Activated gamma-delta T cell treated with Interleukin-2 at 50 U/mL for 16 hours (primary cell): ENCODE measurements at places on chromosomes 3 and 15.

- DNase-seq, result no peak
These were observed 1.3 kb downstream of the XIRP1 start for GRCh38 chr3:39191111-39191510.

- no peak for DNase-seq
These were observed 36.0 kb upstream of the ALDH1L1 start for GRCh38 chr3:126216416-126216815.

DNA sequence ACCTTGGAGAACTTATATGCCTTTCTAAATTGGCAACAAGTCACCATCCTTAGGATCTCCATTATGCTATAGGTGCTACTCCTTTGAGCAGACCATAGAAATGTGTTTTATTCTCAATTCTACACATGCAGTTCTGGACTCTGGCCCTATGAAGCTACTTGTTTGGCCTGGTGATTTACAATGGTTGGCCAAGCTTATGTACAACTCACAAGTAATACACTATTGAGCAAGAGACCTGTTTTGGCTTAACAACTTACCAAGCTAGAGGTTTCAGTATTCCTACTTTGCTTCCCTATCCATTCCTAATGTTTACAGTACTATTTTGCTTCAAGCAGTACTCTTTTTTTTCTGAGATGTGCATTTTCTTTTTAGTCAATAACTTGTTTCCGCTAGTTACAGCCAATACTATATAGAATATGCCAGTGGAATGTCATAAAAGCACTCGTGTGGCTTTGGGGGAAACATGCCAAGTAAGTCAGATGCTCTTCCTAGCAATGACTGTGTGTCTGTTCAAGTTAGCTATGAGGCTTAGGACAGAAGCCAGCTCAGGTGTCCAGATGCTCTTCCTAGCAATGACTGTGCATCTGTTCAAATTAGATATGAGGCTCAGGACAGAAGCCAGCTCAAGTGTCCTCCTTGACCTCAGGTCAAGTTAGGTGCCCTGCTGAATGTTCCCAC is 174.9 kb upstream of the SEMA6D start:
- DNase-seq, result no peak

DNA sequence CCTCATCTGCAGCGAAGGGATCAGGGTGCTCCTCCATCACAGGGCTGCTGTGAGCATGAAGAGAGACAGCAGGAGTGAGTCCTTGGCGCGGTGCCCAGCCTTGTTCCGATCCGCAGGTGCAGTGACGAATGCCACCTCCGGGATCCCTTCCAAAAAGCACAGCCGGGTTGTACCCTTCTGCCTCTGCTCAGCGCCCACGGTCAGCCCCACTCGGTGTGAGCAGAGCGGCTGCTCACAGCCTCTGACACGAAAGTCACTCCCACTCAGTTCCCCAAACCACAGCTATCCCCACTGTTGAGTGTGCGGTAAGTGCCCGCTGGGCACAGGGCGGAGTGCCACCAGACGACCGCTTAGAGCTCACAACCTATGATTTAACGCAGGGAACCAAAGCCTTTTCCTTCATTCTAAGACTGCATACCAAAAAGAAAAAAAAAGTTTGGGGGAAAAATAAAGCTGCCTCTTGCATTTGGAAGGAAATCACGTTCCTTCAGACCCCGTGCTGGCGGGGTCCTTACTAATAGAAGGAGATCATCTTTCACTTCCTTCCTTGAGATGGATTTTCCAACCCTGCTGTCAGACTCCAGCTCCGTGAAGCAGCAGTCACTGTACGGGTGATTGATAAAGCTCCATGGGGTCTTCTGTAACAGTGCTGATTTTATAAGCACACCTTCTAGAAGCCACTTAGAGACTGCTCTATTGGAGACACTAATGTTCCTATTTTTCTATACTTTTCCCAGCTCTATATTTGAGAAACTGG is 34.7 kb upstream of the TUBGCP5 start:
- DNase-seq, result no peak

GRCh38 chr3:168872826-168873225 is 777.1 kb upstream of the GOLIM4 start:
- no peak for DNase-seq

DNA sequence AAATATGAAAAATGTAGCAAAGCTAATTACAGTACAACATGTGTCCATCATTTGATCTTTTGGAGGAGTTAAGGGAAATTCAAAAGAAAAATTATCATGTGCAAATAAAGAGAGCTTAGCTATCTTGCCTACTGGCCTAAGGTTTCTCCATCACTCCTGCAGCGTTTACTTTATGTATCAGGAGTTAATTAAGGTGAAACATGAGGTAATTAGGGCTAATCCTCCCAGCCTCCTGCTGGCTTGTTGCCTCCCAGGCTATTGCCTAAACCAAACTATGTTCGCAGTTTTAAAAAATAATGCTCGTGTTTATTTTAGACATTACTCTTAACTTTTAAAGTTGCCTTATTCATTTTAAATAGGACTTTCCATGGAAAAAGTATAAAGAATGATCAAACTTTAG is 367.5 kb downstream of the ROBO2 start:
- no peak for DNase-seq

DNA sequence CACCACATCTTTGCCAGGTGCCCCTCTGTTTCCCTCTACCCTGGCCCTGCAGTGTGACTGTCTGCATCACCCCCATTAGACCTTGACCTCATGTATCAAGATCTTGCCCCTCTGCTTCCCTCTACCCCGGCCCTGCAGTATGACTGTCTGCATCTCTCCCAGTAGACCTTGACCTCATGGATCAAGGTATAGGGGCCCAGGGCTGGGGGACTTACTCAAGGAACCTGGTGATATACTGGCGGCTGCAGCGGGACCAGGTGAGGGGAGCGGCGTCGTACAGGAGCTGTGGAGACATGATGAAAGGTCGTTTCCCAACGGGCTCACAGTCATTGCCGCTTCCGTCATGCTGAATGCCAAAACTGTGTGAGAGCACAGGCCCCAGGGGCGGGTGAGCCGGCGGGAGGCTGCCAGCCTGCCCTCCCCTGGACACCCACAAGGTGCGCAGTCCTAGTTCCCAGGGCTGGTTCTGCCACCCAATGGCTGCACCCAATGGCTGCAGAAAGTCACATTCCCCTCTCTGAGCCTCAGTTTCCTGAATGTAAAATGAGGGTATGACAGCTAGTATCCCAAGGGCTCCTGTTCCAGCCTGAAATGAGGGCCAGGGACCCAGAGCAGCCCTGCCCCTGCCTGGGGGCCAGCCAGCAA is 23.1 kb downstream of the ADAMTS7 start:
- no peak for DNase-seq

- no peak for DNase-seq
These were observed 532 bp upstream of the ESYT3 start for GRCh38 chr3:138433892-138434275.

DNA sequence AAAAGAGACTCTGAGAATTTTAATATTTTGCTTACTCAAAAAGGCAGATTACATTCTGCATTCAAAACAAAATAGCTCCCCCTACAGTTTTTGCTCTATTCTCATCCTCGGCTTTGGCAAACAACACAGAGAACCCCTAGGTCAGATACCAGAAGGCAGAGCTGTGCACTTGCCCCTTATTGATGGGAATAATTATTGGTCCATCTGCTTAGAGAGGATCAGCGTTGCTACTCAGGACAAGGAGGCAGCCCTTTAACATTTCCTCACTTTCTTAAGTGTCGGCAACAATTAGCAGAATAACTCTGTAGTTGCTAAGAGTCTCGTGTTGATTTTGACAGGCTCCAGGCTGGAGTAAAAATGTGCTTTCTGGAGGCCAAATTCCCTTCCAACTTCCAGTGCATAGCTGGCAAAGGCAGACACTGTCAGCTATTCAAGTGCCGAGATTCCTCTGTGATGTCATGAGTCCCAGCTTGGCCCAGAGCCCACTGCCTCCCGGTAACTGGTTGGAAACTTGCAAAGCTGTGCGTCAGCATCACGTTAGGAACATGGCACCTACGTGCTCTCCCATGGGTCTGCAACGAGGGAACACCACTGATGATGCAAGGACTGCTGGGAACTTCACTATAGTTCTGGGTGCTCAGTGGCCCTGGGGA is 482.7 kb upstream of the ADAMTS9 start:
- DNase-seq, result no peak

DNA sequence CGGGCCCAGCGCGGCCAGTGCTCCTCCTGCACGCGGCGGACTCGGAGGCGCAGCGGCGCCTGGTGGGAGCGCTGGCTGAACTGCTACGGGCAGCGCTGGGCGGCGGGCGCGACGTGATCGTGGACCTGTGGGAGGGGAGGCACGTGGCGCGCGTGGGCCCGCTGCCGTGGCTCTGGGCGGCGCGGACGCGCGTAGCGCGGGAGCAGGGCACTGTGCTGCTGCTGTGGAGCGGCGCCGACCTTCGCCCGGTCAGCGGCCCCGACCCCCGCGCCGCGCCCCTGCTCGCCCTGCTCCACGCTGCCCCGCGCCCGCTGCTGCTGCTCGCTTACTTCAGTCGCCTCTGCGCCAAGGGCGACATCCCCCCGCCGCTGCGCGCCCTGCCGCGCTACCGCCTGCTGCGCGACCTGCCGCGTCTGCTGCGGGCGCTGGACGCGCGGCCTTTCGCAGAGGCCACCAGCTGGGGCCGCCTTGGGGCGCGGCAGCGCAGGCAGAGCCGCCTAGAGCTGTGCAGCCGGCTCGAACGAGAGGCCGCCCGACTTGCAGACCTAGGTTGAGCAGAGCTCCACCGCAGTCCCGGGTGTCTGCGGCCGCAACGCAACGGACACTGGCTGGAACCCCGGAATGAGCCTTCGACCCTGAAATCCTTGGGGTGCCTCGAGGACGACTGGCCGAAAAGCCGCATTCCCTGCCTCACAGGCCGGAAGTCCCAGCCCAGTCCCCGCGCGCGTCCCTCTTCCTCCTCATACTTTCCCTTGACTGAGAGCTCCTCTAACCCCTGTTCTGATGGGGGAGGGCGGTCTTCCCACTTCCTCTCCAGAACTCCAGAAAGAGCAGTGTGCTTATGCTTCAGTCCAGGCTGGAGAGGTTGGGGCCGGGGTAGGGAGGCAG is 1.4 kb upstream of the IL17RC start:
- no peak for DNase-seq

DNA sequence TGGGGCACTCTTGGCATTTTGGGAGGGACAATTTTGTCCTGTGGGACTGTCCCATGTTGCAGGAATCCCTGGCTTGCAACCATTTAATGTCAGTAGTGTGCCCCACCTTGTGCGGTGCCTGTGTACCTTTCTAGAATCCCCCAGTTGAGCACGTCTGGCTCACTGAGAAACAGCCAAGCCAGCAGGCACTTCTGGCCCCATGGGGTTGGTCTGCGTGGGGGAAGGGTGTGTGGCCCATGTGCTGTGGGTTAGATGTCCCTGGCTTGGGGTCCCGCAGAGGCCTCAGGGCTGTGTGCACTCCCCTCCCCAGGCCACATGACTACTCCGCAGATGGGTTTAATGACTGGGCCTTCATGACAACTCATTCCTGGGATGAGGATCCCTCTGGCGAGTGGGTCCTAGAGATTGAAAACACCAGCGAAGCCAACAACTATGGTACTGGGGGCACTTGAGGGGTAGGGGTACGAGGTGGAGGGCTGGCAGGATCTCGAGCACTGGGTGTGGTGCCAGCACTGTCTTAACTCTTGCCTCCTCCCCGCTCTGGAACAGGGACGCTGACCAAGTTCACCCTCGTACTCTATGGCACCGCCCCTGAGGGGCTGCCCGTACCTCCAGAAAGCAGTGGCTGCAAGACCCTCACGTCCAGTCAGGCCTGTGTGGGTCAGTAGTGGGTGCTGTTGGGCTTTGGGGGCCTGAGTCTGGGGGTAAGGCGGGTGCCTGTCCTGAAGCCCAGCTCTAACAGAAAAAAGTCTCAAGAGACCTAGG is 3.7 kb upstream of the FES start:
- no peak for DNase-seq

- no peak for DNase-seq
These were observed 40.0 kb downstream of the NME9 start for GRCh38 chr3:138289701-138290100.

DNA sequence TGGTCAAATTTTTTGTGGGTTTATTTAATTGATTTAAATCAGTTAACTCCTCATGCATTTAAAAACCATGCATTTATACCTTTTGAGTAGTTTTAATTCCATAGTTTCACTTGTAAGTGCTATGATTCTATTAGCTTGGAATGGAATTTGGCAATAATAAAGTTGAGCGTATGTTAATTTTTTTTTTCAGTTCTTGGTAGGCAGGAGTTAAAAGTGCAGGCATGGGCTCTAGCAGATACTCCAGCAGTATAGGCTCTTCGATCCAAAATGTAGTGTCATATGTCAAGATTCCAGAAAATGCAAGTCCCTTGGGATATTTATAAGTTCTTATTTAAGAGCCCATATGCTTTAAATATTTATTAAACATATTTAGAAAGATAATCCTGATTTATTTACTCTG is 70.3 kb downstream of the LYSMD4 start:
- DNase-seq, result no peak

GRCh38 chr3:54622678-54623077 is 305.2 kb downstream of the LRTM1 start:
- DNase-seq, result no peak

- DNase-seq, result no peak
These were observed 219.0 kb upstream of the PROK2 start for GRCh38 chr3:72003936-72004335.

GRCh38 chr15:40487816-40488682 is 17.3 kb downstream of the CHST14 start:
- no peak for DNase-seq

- DNase-seq, result no peak
These were observed 60.3 kb upstream of the FNDC3B start for GRCh38 chr3:171979081-171979480.

- no peak for DNase-seq
These were observed 776.5 kb downstream of the ROBO2 start for GRCh38 chr3:77816366-77816765.

- no peak for DNase-seq
These were observed 124.2 kb downstream of the ASB7 start for GRCh38 chr15:100726421-100727190.

GRCh38 chr3:165783383-165783782 is 53.8 kb downstream of the BCHE start:
- DNase-seq, result no peak

DNA sequence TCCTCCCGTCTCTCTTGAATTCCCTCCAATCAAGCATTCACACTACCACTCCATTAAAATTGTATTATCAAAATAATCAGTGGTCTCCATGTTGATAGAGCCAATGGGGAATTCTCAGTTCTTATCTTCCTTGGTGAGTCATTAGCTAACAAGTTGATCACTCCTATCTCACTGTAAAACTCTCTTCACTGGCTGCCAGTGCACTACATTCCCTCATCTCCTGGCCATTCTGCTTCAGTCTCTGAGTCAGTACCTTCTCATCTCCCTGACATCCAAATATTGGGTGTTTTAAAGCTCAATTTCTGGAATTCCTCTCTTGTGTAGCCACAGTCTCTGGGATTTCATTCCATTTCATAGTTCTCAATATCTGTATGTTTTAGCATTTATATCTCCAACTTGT is 175.2 kb downstream of the ALDH1A2 start:
- DNase-seq, result no peak

- no peak for DNase-seq
These were observed 130.8 kb downstream of the UACA start for GRCh38 chr15:70632491-70633102.

DNA sequence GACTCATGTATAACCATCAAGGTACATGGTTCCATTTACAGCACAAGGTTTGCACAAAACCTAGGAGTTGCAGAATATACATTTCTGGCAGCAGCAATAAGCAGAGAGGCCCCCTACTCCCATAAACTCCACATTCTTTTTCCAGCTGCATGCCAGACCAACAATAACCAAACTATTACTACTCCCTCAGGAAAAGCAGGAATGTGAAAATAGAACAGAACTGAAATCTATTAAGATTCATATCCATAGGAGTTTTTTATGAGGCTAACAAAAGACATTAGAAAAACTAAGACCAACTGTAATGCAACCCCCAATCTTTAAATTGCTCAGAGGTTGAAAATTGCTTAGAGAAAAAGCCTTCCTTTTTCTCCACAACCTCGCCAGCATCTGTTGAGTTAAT is 27.6 kb upstream of the TOP2B start:
- DNase-seq, result no peak

- DNase-seq, result no peak
These were observed 18.6 kb downstream of the ARIH1 start for GRCh38 chr15:72492733-72493132.
